ENCODE measurements at places on chromosomes 1 and 21.

DNA sequence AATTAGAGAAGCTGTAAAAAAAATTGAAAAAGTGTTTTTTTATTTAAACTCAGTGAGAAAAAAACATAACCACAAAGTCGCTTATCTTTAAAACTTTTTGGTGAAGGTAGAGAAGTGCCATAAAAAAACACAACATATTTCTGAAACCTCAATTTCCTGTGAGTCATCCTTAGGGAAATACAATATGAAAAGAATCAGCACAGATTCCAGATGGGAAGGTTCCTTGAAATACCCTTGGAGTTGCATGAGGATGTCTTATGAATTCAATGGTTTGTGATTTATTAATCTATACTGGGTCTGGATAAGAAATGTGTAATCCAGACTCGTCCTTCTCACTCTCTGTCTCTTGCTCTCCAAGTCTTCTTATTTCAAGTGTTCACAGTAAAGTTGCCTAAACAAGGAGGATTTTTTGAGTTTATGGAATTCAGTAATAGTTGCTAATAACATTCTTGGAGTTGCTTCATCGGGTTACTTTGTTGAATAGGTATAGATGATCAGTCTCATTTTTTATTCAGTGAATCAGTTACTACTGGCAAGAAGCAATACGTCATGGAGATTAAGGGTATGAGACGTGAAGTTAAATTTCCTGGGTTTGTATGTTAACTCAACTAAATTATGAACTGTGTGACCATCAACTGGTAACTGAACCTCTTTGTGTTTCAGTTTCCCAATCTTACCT, 191.4 kb downstream of the KCNK2 start:
- no peak for DNase-seq

- no peak for DNase-seq
Measured at GRCh38 chr1:26034504-26035202, 11.3 kb downstream of the SLC30A2 start.

DNA sequence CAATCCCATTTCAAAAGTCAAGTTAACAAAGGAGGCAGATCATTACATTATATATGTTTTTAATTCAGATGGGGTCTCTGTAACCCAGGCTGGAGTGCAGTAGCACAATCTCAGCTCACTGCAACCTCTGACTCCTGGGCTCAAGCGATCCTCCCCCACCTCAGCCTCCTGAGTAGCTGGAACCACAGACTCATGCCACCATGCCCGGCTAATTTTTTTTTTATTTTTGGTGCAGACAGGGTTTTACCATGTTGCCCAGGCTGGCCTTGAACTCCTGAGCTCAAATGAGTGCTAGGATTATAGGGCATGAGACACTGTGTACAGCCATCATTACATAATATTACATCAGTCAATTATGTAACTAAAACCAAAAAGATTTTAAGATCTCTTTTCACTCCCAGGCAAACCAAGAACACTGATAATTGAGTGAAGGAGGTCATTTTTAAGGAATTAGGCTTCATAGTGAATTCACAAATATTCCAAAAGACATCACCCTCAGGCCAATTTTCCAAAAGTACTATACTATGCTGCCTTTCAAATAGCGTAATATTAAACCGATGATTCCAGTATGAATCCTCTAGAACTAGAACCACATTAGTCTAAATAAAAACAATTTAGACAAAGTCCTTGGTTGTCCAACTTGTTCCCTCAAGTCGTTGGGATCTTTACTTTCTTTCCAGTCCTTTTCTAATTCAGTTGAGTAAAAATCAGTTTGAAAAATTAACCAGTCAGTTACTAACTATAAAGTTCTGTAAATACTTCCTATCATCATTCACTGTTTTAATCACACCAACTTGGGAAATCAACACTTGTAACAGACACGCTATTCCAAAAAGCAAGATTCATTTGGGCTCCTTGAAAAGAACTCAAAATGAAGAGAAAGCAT, 16.1 kb downstream of the TOMM20 start:
- no peak for DNase-seq

DNA sequence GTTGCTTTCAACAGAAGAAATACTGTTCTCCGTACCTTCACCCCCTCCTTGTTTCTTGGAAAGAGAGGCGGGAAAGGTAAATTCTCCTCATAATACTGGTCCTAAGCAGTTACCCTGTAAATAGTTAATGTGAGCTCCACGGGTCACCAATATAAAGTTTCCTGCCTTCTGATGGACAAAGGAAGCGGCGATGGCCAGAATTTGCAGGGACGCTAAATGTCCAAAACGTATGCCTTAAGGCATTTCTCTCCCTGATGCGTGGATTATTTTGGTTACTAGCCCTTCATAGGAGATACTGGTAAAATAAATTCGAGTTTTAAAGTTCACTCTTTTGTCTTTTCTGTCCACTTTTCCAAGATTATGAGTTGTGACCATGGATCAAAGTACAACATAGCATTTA, 898 bp upstream of the PTGS2 start:
- DNase-seq = no peak

DNA sequence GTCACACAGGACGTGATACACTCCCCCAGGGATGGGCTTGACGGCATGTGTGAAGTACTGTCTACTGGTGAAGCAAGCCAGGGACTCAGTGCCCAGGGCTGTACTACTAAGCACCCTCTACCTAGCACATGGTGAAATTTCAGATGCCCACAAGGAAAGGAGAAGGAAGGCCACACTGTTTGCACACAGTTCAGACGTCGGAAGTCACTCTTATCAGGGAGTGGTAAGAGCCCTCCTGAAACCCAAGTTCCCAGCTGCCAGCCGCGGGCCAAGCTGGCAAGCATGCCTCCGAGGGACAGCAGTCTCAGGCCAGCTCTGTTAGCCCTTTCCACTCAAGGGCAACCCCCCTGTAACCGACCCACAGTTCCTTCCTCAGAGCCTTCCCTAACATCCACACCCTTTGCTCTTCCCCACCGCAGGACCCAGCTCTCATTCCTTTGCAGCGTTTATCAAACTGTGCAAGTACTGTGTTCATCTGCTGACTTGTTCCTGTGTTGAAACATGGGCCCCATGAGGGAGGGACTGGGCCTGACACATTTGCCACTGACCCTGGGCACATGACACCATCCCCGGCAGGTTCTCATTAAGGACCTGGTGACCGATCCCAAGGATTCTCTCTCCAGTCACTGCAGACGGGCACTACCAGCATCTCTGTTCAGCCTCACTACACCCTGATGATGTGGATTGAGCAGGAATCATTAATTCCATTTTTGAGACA, 58.5 kb downstream of the SLC66A1 start:
- DNase-seq = no peak

GRCh38 chr1:119962296-119962968, 66.1 kb upstream of the ADAM30 start:
- no peak for DNase-seq

- DNase-seq = no peak
Measured at GRCh38 chr1:88188038-88188437, 496.0 kb upstream of the PKN2 start.

DNA sequence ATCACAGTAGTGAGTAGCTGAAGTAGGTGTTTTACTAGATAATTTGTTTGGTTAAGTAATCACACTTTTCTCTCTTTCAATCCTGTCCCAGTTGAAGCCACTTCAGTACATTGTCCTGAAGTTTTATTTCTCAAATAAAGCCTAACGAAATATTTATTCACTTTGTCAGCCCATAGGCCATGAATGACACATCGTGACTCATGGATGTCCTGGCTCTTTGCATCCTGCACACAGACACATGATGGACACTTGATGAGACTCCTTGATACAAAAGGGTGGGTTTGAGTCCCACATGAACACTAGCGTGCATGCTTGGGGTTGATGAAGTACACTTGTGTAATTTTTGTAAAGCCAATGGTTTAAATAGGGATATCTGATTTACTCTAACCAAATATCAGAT, 22.7 kb upstream of the LAMC2 start:
- no peak for DNase-seq

DNA sequence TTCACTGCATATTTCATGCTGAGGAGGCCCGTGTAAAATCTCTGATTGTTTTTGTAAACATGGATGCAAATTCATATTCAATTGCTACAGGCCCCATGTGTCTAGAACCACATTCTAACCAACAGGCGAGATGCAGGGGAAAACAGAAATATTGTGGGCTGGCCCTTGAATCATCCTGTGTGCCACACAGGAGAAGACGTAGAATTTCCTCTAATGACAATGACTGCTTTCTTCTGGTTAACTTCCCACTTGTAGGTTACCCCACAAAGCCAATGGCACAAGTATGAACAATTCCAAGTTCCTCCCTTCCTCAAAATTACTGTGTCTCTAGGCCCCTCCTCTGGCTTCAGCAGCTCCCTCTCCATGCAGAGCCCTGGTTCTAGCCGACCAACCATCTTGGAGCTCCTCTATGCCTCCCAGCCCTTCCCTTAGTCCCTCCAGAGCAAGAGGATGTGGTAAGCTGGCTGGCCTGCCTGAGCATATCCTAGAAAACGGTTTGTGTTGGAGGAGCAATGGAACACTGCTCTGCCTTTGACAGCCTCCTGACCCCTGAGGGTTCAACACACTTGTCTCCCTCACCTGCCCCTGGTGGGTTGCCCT, 205.2 kb downstream of the HS2ST1 start:
- no peak for DNase-seq

DNA sequence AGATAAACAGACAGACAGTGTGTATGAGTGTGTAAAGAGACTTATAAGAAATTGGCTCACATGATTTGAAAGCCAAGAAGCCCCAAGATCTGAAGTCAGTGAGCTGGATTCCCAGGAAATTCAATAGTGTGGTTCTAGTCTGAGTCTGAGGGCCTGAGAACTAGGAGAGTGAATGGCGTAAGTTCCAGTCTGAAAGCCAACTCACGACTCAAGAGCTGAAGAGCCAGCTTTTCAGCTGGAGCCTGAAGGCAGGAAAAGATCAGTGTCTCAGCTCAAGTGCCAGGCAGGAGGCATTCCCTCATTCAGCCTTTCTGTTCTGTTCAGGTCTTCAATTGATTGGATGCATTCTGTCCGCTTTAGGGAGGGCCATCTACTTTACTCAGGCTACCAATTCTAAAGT, 257.2 kb downstream of the PLPP3 start:
- DNase-seq = no peak

GRCh38 chr1:176338877-176339276, 124.1 kb upstream of the PAPPA2 start:
- DNase-seq = no peak

DNA sequence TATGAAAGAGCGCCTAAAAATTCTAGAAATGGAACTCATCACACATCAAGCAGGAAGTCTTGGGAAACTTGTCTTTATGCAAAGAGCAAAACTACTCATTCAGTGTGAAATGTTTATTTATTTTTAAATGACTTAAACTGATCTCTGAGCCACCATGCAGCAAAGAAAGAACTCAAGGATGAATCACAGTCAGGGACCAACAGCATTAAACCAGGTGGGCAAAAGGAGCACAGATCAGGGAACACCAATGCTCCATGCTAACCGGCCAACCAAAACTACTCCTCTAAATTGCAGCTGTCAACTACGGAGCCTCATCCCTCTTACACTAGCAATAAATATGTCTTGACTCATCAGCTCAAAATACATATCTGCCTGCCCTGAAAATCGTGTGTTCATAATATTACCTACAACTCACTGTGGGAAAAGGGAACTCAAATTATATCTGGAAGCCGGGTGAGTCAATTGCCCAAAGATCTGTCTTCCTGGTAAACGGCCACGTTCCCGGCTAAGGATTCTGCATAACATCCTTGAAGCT, 129.2 kb downstream of the PTPN14 start:
- DNase-seq = no peak

DNA sequence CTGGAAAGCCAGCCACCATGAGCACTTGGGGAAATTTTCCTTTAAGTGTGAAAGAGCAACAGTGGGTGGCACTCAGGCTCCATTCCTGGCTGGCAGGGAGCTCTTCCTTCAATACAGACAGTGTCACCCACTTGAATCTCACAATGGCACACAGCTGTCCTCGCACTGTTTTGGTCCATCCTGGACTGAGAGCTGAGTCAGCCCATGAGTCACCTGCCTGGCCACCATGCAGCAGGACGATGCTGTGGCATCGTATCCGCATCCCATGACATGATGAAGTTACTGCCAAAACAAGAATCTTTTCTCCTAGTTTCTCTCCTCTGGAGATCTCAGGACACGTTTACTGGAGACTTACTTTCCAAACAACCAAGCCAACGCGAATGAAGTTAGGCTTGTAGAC, 6.0 kb downstream of the TMPRSS2 start:
- no peak for DNase-seq

DNA sequence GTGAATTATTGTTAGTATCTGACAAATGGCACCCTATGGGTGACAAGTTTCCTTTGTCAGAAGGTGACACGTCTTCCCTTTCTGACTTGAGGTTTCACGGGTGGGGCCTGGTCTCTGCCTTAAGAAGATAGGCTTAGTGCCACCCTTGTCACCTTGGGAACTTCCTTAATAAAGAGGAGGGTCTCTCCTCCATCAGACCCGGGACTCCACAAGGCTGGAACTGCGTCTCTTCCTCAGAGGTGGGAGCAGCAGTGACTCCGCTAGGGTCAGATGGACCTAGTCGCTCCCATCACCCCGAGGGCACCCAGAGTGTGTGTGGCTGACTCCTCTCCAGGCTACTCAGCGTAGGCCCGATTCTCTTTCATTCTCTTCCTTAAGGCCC, 774 bp upstream of the WDTC1 start:
- no peak for DNase-seq

DNA sequence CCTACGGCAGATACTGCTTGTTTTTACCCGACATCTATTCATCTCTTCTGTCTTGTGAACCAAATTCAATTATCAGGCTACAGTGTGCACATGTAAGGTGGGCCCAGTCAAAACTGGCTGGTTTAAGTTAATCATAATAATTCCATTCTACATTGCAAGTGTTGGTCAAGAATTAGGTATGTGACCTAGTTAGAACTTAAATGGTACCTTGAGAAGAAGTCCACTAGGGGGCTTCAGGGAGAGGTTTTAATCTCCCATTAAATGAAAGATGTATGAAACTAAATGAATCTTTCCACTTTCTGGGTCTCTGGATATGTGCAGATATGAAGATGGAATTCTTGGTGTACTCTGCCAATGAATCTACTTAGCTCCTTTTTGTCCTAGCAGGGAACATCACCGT, 187.1 kb downstream of the CDC42BPA start:
- no peak for DNase-seq

- no peak for DNase-seq
Measured at GRCh38 chr1:93617670-93618499, 63.8 kb downstream of the BCAR3 start.

DNA sequence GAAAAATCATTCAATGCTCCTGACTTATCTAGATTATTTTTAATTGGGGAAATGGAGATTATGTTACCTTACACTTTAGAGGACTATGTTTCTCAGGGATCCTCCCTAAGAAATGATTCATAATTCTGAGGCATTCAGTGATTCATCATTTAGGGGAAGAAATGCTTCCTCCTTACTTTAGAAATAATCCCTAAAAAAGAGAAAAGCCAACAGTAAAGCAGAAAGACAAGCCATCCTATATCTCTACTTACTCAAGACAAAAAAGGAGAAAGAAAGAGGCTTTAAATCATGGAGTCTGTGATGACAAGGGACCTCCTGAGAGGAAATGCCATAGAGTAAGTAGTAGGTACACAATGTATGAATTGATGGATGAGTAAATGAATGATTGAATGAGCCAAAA, 137.0 kb downstream of the BRINP2 start:
- DNase-seq = no peak
